ENCODE measurements at places on chromosomes 7 and 10.

DNA sequence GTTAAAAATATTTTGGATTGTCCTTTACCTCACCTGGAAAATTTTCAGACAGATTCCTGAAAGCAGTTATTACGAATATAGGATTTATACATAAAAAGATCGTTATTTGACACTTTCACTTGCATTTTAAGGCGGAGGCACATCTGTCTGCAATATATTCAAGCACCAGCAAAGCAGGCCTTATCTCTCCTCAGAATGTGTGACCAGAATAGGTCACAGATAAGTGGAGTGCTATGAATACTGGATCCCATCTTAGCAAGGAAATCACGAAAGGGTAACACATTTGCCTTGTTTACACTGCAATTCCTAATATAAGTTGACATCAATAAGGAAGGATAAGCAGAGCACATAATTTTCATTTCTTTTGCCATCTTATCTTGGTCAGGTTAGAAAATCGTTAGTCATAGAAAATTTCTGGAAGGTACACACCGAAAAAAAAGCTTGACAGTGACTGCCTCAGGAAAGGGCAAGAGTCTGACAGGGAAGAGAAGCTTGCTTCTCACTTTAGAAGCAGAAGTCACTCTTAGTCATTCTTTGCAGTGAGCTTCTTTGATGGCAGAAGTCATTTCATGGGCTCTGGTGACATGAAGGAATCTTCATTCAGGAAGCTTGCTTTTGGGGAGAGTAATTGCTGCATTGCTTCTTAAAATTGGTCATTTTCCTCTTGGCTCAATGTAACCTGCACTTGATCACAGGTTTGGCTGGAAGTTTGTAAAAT lies 98.1 kb upstream of the STK17A start:
- no peak for DNase-seq

GRCh38 chr10:3215153-3215775 lies 42.7 kb upstream of the PITRM1 start:
- DNase-seq, result peak; percentile 74

DNA sequence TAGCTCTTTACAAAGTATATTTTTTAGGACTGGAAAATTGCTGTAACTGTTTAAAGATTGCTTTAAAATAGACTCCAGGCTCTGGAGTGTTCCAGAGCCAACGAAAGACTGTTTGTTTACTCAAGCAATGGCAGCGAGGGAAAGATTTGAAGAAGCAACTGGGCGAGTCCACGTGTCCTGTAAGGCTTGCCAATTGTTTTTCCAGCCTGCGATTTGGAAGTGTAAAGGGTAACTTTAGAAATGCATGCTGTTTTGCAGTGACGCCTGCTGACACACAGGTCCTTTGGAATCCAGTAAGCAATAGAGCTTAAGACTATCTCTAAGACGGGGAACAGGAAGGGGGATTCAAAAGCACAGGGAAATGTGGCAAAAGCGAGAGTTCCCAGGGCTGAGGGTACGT lies 55.8 kb downstream of the TACC2 start:
- DNase-seq, result no peak

DNA sequence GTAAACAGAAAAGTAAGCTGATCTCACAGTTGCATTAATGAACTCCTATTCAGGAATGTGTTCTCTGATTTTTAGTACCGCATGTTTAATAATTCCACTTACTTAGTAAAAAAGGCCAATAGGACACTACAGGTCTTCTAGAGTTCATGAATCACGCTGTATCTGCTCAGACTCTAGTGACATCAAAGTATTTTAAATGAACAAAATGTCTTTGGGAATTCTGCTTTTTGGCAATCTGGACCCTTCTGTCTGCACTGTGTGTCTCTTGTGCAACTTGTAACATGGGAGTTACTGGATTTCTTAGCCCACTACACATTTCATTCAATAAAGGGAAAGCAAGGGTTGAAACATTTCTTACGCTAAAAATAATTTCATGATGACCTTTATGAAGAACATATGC lies 50.2 kb downstream of the RABGEF1 start:
- no peak for DNase-seq

- DNase-seq, result no peak
These were observed 69.0 kb downstream of the CREB5 start for GRCh38 chr7:28481091-28481926.

DNA sequence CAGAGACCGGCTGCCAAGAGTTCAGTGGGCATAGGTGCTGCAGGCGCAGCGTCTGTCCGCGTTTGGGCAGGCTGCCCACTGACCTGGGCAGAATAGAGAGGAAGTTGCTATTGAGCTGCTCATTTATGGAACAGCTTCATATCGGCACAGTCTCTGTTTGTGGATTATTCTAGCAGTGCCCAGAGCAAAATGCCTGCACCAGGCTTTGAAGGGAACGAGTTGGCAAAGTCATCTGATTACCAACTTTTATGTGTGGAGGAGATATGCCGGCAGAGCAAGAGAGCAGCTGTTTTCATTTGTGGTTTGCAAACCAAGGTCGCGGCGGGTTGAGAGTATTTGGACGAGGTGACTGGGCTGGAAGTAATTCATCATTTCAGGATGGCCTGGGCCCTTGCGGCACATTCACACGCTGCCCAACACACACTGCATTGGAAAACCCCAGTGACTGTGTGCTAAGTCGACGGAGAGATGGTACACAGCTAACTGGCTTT lies 228.5 kb downstream of the TCERG1L start:
- no peak for DNase-seq

GRCh38 chr10:126611303-126611702 lies 59.2 kb downstream of the C10orf90 start:
- DNase-seq, result no peak

DNA sequence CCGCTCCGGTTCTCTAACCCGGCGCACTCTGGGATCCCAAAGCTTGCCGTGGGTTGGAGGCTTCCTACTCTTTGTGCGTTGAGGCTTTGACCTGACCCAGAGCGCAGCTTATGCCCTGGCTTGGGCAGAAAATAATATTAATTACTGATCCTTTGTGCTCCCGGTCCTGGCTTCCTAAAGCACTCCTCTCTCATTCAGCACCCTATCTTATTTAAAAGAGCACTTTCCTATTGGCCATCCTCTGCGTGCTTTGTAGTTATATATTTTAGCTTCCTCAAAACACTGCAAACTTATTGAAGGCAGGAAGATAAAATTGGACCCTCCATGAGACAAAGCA lies 466.0 kb downstream of the XPNPEP1 start:
- no peak for DNase-seq

- no peak for DNase-seq
These were observed 410.8 kb upstream of the PRKCQ start for GRCh38 chr10:6990891-6991290.
